ENCODE measurements at places on chromosomes 2 and 18.

DNA sequence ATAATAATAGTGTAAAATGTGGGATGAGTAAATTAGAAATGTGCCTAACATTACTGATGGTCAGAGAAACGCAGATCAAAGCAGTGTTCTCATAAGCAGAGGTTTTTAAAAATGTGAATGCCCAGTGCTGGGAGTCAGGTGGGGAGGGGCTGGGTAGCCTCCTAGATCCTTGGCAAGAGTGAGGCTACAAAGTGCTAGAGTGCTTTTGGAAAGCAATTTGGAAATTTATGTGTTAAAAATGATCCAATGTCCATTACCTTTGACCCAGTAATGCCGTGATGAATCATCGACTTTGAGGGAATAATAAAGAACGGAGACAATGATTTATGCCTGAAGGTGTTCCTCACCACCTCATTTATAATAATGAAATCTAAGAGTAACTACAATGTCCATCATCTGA, 44.9 kb upstream of the TWIST2 start:
- DNase-seq: no peak

- no peak for DNase-seq
These were observed 93.3 kb downstream of the HS1BP3 start for GRCh38 chr2:20557635-20558034.

DNA sequence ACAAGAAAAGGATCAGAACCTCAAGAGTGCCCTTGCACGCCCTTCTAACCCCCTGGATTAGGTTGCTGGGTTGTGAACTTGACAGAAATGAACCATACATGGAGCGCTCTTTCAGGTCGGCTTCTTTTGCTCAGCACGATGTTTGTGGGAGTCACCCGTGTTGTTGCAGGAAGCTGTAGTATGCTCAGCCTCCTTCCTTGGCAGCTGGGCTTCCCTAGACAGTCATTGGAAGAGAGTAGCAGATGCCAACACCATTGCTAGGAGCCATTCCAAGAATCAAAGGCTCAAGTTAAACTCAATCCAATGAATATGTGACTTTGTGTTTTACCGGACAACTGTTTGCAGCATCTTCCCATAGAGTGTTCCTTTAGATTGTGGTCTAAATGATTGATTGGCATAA, 47.0 kb downstream of the RAB12 start:
- DNase-seq: no peak

GRCh38 chr2:192288295-192288694, 93.6 kb upstream of the TMEFF2 start:
- no peak for DNase-seq

DNA sequence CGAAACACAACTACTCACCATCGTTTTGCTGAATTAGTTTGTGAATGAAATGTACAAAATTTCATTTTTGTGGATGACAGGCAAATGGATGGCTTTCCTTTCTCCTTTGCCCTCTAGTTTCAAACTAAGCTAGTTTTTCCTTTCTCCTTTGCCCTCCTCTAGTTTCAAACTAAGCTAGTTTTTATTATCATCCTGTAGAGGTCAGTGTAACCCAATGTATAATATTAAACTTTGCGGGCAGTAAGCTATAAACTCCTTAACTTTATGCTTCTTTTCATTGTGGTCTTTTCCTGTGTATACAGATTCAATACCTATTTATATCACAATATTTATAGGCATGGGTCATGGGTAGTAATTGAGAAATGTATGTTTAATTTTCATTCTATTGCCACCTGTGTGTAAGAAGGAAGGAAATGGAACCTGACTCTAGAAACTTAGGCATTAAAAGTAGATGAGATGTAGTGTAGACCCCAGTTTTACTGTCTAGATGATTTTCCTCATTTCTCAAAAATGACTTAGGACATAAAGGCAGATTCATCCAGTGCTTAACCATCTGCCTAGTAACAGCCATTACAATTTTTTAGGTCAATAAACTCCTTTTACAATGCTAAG, 58.1 kb downstream of the MAP3K19 start:
- no peak for DNase-seq

DNA sequence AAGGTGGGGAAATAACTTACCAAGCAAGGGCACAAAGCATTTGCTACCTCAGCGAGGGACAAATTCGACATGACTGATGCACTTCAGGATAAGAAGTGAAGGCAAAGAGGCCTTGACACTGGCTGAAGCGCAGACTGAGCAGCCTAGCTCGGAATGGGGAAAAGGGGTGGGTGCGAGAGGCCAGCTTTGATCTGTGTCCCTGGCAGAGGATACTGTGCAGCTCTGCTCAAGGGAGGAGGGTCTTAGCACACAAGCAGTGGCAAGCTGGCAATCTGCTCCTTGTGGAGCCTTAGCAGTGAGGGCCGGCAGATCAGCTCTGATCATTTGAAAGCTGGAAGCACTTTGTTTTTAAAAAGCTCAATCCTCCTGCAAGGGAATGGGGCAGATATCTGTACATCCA, 222.3 kb downstream of the ZBTB7C start:
- no peak for DNase-seq

DNA sequence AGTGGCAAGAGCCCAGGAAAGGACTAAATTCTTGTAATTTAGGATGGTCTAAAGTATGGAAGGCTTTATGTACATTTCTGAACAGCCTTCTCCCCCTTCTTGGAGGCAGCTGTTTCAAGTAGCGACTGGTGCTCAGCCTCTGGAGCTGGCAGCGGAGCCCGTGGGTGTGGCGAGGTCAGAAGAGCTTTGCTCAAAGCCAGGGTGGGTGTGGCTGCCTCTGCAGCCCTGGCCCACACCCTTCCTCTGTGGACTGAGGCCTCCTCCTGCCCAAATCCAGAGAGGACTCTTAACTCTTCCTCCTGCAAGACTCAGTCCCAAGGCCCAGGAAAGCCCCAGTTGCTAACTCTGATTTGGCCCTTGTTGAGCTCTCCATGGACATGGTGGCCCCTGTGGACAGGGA, 202.1 kb upstream of the REV1 start:
- no peak for DNase-seq

GRCh38 chr2:224909885-224910573, 132.2 kb downstream of the DOCK10 start:
- DNase-seq: no peak

DNA sequence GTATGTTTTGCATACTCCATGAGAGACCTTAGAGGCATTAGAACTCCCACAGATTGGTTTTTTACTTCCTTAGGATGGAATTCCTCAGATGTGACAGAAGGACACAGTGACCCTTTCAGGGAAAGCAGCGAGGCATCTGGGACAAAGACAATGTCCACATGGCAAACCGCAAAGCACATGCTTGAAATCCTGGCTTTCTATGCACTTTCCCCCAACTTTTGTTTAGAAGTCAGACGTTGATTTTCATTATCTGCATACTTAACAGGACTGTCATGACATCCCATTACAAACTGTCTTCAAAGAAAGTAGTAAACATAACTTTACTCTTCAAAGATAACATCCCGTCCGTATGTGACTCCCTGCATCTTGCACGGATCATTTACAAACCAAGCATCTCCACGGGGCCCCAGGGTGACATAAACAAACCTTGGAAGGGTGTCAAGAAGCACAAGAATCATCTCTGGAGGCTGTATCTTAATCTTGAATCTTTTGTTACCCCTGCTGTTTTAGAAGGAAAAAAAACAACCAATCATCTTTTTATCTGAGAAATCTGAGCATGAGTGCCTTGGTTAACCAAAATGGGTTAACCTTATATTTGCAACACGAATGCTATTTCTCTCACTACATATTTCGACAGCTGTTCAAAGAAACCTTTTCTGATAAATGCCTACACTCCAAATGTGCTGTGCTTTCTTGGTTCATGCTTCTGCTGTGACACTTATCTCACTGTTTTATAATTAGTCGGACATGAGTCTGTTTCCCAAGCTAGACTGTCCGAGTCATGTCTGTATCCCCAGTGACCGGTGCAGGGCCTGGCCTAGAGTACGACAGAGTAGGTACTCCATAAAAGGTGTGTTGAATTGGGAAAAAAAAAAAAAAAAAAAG, 90.8 kb downstream of the CCBE1 start:
- no peak for DNase-seq

DNA sequence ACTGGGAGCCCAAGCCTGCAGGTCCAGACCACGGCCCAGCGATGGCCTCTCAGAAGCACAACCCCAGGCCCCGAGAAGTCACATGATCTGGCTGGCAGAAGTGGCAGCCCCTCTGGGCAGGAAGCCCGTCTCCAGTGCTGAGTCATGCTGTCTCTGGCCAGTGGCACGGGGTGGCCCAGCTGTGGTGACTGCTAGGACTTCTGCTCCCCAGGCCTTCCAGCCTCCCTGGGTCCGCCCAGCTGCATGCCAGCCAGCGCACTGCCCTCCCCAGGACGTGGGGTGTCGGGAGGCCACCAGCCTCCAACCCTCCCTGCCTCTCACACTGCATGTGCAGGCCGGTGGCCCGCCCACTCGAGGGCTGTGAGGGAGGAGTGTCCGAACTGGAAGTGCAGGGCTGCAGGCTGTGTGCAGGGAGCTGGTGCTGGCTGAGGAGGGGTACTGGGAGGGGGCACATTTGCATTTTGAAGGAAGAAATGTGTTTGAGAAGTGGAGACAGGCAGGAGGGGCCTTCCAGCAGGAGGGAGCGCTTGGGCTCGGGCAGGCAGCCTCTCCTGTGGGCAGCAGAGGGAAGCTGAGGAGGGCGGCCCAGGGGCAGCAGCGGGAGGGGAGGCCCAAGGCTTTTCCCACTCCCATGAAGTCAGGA, 17.0 kb upstream of the HPCAL1 start:
- no peak for DNase-seq

DNA sequence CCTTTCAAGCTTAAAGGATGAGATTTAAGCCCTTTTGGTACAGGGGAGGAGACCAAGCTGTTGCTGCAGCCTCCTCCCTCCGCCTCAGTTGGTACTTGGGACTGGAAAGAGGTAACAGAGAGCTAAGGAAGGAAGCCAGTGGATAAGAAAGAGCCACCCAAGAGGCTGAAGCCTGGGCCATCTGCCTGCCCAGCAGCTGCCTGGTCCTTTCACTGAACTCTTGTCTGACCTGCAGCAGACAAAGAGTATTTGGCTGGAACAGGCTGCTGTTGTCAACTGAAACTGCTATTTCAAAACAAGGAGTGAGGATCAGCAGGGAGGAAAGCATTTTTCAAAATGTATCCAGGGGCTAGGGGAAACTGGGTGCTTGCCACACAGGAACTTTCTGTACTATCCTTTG, 30.3 kb downstream of the TNS1 start:
- no peak for DNase-seq

- no peak for DNase-seq
These were observed 58.0 kb upstream of the LGALSL start for GRCh38 chr2:64396001-64396400.

DNA sequence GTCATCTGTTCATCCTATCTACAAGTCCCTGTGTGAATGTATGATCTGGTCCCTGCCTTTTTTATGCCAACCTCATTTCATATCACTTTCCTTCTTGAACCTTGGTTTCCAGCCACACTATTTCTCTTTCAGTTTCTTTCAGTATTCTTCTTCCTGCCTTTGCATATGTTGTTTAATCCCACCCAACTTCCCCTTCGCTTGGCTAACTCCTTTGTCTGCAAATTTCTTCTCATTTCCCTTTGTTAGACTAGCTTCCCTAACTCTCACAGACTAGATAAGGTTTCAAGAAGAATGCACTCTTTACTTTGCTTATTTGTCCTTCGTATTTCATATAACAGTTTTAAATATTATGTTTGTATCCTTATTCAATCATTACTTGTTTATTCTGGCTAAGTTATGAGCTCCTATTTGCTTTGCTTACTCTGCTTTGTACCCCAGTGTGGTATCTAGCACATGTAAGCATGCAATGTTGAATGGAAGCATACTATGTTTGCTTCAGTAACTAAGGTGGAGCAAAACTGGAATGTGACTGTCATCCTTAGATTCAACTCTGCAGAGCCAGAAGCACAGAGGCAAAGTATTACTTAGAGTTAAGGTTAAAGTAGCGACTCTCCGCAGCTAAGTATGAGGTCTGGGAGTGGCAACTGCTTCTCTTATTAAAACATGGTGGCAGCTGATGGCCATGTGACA, 681.3 kb downstream of the CPS1 start:
- DNase-seq: no peak

- no peak for DNase-seq
These were observed 259.4 kb upstream of the SIX2 start for GRCh38 chr2:45268631-45269030.

GRCh38 chr2:3426615-3427014, 47.1 kb downstream of the TRAPPC12 start:
- no peak for DNase-seq

- DNase-seq: no peak
These were observed 438.1 kb upstream of the ST6GAL2 start for GRCh38 chr2:107323946-107324565.

GRCh38 chr2:239121600-239122012, 273.7 kb downstream of the TWIST2 start:
- DNase-seq: no peak

DNA sequence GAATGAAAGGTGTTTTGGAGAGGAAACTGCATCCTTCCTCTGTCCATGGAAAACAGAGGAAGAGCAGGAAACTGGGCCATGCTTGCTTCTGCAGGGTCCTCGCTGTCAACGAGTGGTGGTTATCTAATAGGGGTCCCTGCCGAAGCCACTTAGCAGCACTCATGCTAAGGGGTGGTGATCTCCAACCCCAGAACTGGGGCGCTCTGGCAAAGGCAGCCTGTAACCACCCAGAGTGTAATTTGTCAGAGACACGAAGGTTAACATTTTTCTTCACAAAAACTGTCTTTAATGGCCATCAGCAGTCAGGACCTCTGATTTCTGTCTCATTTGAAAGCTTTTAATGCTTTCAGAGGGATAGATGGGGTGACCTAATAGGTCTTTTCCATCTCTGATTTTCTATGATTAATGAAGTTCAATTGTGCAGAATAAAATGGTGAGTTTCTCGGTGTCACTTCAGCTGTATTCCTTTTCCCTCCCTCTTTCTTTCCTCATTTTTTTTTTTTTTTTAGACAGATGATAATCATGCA, 231.3 kb upstream of the CELF4 start:
- DNase-seq: no peak

DNA sequence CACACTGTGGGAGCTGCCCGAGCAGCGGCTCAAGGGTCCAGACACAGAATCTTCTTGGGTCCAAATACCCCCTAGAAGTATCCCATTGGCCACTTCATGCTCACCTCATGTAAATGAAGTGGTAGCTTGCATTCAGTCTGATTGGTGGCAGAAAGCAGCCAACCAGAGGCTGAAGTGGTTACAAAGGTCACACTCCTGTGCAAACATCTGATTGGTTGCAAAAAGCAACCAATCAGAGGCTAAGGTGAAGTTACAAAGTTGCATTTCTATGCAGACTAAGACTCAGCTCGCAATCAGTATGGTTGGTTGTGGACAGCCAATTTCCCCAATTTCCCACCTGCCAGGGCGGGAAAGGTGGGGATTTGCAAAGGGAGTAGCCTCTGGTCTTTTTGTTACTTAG, 94.3 kb downstream of the DGKD start:
- no peak for DNase-seq

- no peak for DNase-seq
These were observed 73.8 kb downstream of the RRM2 start for GRCh38 chr2:10196110-10196892.

- DNase-seq: no peak
These were observed 19.3 kb downstream of the CHCHD5 start for GRCh38 chr2:112603731-112604130.

GRCh38 chr18:79792988-79793355, 4.8 kb upstream of the KCNG2 start:
- no peak for DNase-seq

- no peak for DNase-seq
These were observed at the start of gene SAG for GRCh38 chr2:233307565-233307964. Gene SAG, plus strand, starts transcription at chr2:233307816. Its CDS starts 1,374 bp downstream, at chr2:233309190.
